ENCODE measurements at places on chromosomes 1 and 21.

DNA sequence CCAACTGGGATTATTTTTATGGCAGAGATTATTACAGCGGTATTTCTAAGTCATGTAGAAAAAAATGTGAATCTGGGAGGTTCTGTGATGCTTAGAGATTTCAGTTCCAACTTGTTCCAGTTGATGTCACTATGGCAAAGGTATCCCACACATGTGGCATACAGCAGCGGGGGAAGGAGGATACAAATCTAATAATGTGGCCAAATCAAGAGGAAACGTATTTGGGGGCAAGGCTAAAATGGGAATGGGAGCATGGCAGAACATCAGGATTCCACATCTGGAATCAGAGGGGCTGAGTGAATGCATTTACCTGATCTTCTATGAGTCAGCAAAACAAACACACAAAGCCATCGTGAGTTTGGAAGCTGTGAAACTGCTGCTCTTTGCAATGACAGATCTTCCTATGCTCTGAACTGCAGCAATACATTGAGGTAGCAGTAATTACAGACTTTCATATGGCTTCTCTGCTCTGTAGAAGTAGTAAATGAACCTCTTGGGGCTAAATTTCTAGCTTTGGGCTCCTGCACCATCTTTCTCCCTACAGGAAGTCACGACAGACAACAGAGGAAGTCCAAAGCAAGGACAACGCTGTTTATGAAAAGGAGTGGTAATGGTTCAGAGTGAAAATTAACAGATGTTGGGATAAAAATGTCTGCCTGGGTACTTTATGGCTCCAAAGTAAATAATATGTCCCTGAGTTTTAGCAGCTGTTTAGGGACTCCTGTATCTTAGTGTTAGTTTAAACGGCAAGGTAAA is 55.5 kb downstream of the GABPA start:
- DNase-seq = no peak

DNA sequence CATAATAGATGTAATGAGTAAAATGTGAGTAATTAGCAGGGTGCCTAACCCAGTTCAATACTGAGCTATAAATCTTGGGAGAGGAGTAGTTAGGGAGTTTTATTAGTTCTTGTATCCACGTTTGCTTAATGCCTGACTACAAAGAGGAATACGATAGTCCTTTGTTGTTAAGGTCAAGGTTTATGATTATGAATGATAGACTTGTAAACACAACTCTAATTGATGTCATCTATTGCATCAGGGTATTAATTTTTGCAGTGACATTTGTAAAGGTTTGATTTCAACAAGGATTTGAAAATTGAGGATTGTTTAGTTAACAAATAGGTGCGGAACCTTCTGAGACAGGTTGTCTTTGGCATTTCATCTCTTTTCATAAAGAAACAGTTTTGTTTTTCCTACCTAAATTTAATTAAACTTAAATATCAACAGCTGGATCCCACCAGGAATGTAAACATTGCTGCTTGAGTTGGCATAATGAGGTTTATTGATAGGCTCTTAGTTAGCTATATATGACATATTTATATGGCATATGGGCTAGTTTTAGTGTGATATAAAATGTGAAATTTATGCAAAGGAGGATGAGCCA is 9.7 kb downstream of the SOAT1 start:
- DNase-seq = no peak

GRCh38 chr1:51624855-51625254 is 8.0 kb downstream of the OSBPL9 start:
- DNase-seq = no peak

- no peak for DNase-seq
Measured at GRCh38 chr1:65751961-65752360, 40.7 kb upstream of the PDE4B start.

DNA sequence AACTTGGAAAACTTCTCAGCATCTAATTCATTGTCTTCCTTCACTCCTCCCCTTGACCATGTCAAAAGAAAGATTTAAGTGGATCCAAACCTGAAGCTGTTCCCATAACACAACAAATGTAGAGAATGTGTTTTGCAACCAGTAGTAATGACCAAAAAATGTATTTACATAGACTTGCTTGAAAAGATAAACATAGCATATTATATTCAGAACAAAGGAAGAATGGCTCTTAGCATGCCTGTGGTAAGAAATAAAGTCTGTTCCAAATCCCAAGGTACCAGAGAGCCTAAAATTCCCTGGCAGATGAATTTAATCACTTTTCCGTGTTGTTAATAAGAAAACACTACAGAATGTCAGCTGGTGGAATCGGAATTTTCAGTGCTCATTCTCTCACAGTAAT is 36.8 kb downstream of the FMO3 start:
- DNase-seq = no peak

DNA sequence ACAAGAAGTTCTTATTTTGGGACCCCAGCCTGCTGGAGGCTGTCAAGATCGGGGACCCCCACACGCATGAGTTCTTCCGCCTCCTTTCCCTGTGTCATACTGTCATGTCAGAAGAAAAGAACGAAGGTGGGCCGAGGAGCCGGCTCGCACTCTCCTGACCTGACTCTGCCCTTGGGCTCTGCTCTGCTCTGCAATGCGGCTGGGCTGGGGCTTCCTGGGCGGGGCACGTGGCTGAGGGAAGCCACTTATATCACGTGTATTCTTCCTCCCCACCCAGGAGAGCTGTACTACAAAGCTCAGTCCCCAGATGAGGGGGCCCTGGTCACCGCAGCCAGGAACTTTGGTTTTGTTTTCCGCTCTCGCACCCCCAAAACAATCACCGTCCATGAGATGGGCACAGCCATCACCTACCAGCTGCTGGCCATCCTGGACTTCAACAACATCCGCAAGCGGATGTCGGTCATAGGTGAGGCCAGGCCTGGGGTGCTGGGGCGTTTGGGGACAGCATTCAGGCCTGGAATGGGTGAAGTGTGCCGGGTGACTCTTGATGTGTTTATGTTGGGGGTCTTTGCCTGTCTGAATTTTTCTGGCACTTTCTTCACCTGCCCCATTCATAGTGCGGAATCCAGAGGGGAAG is 17.6 kb downstream of the ATP8B2 start:
- no peak for DNase-seq

GRCh38 chr1:222058249-222058648 is 316.4 kb upstream of the DUSP10 start:
- no peak for DNase-seq

DNA sequence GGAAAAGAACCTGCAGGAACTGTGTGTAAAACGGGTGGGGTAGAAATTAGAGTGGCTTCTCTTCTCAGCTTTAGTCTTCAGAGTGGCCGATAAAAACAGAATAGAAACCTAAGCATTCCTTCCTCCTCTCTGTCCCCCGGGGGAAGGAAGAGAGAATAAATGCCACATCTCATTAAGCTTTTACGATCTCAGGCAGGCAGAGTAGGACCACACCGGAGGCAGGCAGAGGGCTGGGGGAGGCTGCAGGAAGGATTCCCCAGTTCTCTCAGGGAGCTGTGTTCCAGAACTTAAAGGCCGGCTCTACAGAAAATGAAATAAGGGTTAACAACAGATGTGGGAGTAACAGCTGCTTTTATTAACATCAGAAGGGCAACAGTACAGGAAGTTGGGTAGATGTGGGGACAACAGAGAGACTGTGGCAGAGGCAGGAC is 24.5 kb upstream of the MEF2D start:
- no peak for DNase-seq

DNA sequence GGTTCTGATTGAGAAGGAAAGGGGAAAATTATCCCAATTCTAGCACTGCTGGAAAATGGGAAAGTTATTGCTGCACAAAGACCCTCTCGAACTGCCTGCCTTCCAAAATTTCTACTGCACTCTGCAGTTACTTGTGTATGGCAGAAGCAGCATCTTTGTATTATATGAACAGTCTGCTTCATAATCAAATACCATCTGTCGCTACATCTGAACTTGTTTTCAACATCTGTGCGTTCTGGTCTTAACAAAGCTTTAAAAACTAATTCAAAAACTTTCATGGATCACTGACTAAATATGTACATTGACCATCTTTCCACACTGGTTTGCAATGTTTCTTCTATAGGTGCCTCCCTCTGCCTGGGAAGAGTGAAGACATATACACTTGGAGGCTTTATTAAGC is 79.2 kb downstream of the PROX1 start:
- no peak for DNase-seq

DNA sequence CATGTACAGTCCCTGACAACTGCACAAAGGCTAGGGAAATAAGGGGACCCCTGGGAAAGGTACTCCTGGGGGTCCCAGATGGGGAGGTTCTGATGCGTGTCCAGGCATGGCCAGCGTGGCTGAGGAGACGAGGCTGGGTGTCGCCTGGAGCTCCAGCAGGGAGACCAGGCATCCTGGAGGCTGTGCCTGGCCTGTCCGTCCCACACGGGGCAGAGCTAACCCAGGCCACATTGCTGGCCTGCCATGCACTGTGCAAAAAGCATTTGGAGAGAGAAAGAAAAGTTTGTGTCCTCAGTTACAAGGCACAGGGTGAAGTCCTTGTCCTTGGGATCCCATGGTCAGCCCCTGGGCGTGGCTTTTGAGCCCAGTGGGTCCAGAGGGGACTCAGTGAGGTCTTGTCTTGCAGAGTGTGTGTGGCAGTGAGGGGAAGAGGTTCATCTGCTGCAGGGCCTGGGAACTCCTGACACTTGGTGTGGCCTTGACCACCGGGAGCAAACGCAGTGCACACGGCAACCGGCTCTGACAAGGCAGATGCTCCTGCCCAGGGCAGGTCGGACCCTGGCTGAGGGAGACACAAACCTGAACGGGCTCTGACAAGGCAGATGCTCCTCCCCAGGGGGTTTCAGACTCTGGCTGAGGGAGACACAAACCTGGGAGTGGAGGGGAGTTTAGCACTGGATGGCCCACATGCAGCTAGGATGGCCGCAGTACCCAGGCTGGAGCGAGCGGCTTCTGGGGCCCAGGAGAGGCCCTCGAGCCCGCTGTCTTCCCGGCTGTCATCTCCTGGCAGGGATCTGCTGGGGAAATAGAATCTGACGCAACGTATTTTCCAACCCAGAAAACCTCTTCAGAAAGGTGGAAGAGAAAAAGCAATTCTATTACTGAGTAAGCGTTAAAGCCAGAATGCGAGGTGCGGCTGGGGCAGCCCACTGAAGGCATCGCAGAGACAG is 37.3 kb upstream of the COL18A1 start:
- DNase-seq = no peak

DNA sequence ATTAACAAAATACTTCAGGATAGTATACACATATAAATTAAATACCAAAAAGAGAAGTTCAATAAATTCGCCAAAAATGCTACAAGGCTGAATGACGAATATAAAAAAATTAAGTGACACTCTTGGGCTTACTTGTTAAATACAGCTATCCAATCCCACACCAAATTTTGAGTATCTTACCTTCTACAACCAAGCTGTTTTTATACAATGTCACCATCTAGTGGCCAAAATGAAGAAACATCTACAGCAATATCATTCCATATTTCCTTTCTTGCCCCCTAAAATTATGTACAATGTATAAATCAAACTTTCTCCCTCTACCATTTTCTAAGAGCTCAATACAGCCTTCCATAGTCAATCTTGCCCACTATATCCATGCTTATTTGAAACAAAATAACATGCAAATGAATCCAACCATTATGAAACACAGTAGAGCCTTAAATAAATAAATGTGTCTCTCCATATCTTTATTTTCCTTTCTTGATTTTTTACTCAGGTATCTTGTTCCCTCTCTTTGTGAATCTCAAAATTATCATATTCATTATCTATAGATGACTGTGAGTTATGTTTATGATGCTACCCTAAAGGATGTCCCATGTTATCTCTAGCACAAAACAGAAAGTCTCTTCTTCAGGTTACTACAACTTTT is 86.3 kb downstream of the ACBD6 start:
- DNase-seq = no peak

- DNase-seq = peak; percentile 1
Measured at GRCh38 chr1:20725189-20726117, 7.0 kb downstream of the SH2D5 start.

DNA sequence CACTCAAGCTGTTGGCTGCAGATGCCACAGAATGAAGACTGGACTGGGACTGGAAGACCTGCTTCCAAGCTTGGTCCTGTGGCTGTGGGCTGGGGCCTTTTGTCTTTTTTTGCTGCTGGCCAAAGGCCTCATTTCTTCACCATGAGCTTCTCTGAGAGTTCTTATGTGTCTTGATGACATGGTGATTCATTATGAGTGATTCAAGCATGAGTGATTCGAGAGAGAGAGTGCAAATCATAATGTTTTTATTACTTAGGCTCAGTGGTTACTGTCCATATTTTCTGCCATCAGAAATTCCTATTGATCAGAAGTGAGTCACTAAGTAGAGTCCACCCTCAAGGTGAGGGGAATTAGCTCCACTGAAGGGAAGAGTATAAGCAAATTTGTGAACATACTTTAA is 94.0 kb downstream of the PCP4 start:
- DNase-seq = no peak

DNA sequence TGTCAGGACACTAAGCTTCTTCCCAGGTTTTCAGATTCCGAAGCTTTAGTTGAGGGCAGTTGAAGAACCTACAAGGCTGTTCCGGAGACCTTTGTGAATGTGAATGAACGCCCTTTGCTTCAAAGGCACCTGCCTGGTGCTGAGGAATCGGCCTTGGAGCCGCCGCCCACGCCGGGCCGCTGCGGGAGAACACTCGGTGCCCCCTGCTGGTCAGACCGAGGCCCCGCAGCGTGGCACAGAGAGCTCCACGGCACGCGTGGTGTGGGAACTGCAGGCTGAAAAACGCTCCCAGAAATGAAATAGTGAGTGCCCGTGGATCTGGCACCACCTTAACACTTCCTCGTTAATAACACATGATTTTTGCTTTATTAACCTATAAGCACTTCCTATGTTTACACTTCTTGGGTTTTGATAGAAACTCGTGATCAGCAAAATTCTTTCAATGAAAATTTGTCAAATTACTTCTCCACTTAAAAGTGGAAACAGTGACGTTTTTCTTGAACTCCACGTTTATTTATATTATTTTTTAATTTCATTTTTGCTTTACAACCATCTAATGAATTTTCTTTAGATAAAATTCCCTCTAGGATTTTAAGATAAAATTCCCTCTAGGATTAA is 460.6 kb downstream of the DSCAM start:
- no peak for DNase-seq

GRCh38 chr1:6500544-6501278 is 9.2 kb upstream of the PLEKHG5 start:
- DNase-seq = no peak

GRCh38 chr21:14523234-14523633 is 22.9 kb downstream of the SAMSN1 start:
- peak; percentile 7 for DNase-seq

- no peak for DNase-seq
Measured at GRCh38 chr1:75074831-75075395, 59.3 kb upstream of the LHX8 start.

DNA sequence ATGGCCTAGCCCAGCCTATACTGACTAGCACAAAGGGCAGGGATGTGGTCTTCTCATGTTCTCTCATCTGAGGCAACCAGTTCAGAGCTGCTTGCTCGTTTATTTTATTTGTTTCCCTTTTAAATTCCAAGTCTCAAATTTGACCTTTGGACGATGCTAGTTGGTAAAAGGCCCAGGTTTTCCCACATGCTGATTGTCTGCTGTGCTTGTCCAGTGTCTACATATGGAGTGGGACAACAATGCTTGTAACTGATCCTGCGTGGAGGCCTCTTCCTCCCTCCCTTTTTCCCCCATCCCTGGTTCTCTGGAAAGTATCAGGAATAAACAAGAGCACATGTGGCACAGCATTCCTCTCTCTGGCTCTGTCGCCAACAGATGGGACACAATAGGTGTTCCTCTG is 34.0 kb upstream of the BEND5 start:
- no peak for DNase-seq

Measured in GM19239 (cell line).